Suprapubic skin (tissue), 4 donors: ENCODE measurements at places on chromosomes 2 and 18. TPM values are rescaled to one million over a fixed set of nuclear protein-coding genes. Genes with fewer than 3 reads are reported as not detected.

GRCh38 chr2:194166818-194167217 lies 1490.2 kb upstream of the SLC39A10 start:
- no peak for DNase-seq

- DNase-seq, result no peak
Observed at GRCh38 chr18:37219257-37219656, 346.3 kb downstream of the CELF4 start.

DNA sequence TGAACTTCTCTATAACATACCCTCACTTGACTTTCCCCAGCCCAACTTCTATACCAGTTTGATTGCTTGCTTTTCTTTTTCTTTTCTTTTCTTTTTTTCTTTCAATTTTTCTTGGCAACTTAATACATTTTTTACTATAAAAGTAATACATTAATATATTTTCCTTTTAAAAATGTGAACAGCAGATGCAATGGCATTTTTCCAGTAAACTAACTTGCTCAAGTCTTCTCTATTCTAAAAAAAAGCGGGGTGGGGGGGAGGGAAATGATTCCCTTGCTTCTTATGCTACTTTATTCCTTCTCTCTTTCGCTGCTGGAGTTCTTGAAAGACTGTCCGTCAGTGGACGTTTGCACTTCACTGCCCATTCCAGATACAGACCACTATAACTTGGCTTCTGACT lies 70.5 kb downstream of the RBMS1 start:
- DNase-seq, result no peak

GRCh38 chr18:56672391-56672790 lies 21.2 kb downstream of the WDR7 start:
- no peak for DNase-seq

DNA sequence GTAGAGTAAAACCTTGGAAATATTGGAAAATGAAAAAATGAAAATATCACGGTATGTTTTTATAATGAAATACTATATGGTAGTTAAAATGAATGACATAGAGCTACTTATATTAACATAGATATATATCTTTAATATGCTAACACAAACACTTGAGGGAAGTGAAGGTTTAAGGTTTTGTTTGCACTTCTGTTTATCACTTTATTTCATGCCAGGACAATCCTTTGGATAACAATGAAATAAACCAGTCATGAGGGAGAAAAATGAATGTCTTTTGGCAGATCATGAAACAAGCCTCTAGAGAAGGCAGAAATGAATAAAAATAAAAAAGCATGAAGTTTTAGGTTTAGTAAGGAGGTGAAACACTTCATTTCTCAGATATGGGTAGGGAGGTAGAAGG lies 89.9 kb downstream of the BAZ2B start:
- no peak for DNase-seq

SLC14A1 gene
- 3.0 TPM for total RNA-seq

RNF152 gene
- total RNA-seq, result 107 TPM

GALM gene
- 16.4 TPM for total RNA-seq

HOXD9 gene
- total RNA-seq, result 3.1 TPM

PLGLB2 gene
- total RNA-seq, result 17.5 TPM

IL1RN gene
- 135 TPM for total RNA-seq
